Kasumi-1 (cell line): ENCODE measurements at places on chromosomes 5 and 9.

- DNase-seq: peak; percentile 61
Measured at GRCh38 chr5:24633715-24634325, 11.0 kb downstream of the CDH10 start.

DNA sequence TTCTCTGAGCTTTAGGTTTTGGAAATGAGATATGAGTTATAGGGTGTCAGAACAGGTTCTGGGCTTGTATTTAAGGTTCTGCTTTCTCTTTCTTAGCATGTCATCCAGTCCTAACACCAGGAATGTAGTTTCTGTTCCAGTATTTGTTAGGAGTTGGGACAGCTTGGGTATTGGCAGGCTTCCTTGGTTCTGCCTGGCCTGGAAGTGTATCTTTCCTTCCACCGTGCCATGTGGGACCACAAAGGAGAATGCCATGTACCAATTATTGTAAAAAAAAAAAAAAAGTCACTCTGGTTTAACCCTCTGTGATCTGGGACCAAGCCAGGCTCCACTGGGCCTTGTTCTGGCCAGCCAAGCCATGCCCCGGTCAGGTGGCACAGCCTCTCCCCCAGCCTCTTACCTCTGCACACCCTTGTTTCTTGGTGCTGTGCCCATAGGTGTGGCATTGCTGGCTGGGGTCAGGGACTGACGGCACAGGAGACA lies 47.8 kb downstream of the ARHGAP26 start:
- no peak for DNase-seq

DNA sequence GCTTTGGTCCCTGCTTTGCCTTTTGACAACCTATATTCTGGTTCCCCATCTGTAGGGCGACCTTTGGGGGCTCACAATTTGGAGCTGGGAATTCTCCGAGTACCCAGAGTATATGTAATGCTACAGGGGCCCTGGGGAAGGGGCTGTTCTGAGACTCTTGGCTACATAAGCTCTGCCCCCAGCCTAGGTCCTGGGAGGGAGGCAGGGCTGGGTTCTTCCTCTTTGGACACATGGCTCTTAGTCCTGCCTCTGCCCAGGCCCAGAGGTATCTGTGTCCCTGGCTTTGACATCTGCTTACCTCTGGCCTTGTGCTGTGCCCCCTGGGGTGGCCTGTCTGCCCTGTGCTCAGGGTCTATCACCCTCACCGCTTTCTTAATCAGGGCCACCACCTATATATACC lies 181.6 kb downstream of the CACNA1B start:
- DNase-seq: no peak

DNA sequence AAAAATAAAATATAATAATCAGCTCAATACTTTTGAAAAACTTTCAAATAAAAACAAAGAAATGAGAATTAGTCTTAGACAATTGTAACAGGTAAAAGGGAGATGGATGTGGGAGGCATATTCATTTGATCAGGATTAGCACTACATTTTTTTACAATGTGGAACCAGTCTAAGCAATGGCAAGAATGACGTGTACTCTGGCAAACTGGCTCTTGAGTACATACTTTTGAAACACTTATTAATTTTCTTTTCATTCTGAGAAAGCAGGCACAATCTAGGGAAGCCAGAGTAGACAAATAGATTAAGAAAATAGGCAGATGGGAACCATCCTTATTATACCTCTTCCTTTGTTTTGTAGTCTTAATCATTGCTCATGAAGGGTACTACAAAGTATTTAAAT lies 79.7 kb downstream of the MEF2C start:
- no peak for DNase-seq

- DNase-seq: peak; percentile 12
Measured at GRCh38 chr9:36903541-36904435, 130.3 kb downstream of the PAX5 start.

- DNase-seq: peak; percentile 26
Measured at GRCh38 chr9:129816501-129817435, 7.2 kb downstream of the TOR1A start.

DNA sequence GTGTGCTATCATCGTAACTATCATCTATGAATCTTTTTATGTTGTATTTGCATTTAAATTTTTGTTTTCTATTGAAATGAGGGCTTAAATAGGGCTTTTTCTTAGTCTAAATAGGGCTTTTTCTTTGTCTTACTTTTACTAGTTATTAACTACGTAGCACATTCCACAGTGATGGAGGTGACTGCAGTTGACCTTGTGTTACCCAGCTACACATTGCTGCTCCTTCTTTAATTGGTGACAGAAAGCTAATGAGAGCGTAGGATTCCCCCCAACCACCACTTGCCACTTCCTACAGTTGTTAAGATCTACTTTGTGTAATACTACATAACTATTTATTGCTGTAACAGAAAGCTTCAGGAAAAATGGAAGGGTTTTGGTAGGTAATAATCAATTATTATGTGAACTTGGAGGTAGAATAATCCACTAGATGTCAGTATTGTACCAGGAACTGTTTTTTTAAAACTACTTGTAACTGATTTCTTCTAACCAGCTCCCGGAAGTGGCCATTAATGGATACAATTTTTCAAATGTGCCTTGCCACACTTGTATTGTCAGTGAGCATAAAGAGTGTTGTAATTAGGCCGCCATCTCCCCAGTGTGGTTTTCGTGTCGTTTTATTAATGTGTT lies 18.0 kb downstream of the MTRR start:
- peak; percentile 52 for DNase-seq

GRCh38 chr5:155508673-155509072 lies 495.1 kb downstream of the KIF4B start:
- no peak for DNase-seq

- DNase-seq: no peak
Measured at GRCh38 chr5:170151097-170151831, 45.6 kb downstream of the FOXI1 start.

- DNase-seq: no peak
Measured at GRCh38 chr9:16023446-16023845, 470.6 kb downstream of the CCDC171 start.

DNA sequence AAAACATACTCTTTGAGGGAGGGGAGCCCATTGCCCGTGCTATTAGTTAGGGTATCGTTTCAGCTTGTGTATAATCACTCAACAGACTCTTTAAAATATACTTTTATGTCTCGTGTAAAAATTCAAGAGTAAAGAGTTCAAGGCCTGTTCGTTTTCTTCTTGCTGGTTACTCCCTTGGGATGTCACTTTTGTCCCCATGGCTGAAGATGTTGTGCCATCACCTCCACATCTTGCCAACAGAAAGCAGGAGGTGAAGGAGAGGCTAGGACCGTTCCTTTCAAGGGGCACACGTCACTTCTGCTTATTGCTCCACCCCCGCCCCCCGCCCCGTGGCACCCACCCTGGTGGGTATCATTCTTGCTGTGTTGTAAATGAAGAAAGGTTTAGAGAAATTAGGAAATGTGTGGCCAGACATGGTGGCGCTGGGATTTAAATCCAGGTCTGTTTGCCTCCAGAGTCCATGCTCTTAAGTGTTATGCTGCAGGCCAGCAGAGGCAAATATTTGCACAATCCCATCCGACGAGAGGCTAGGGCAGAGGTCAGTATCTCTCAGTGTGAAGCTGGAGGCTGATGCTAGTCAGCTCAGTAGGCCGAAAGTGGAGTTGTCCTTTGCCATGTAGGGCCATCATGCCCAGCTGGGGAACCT lies 3.0 kb downstream of the MLANA start:
- DNase-seq: no peak

DNA sequence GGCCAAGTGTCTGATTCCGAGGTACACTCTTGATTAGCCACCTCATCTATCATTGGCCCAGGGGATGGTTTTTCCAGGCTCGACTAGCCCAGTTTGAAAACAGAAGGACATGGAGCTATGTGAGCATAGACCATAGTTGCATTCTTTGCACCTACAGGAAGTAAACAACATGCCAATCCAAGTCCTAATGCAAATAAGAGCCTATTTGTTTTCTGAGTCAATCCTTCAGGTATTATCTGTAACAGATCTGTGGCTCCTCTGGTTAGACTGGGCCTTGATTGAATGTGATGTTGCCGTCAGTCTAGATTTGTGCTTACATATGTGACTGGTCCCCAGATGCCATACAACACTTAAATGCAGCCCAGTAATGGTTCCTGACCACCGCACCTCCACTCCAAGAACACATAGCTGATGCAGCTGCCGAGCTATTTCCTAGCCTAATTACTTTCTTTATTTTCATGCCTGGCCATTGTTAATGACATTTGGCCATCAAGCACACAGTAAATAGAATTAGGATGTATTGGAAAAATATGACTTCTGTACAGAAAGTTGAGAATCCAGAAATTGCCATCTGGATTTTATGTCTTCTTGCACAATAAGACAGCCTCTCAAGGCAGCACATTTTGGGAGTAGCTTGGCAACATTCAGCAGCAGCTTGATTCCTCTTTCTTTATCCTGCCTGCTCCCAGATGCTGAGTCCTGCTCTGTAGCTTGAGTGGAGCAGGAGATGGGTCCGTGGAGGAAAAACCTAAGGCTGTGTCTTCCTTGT lies 29.5 kb upstream of the ARHGAP26 start:
- DNase-seq: no peak

- no peak for DNase-seq
Measured at GRCh38 chr9:91518462-91518861, 94.8 kb upstream of the NFIL3 start.

DNA sequence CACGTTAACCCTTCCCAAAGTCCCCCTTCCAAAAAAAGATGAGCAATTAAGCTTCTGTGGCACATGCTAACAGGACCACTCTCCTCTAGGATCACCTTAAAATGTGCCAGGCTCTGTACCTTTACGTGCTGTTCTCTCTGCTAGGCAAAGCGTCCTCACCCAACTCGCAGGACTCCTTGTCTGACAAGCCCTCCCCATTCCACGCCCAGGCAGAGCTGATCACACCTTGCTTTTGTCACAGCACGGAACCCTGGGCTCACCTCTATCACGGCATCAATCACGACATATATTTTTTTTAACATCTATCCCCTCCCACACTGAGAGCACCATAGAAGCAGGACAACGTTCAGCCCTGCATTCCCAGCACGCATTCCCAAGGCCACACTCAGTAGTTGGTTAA lies 47.1 kb downstream of the CDK5RAP2 start:
- DNase-seq: no peak

GRCh38 chr5:59317774-59318205 lies 575.7 kb downstream of the PDE4D start:
- DNase-seq: no peak

DNA sequence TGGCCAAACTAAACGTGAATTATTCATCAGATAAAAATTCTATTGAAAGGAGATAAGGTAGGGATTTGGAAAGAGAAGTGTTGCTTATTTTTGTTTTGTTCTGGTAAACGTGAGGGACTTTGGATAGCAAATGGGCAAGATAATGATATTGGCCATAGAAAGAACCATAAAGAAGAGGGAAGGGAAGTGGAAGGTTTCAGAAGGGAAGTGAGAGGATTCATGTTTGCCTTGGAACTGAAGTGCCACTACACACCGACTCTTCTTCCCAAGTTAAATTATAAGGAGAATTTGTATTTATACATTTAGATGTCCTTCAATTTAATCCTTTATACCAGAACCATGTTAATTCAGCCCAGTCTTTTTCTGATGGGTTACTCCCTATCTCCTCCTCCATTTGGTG lies 42.1 kb upstream of the TAF11L2 start:
- DNase-seq: no peak

DNA sequence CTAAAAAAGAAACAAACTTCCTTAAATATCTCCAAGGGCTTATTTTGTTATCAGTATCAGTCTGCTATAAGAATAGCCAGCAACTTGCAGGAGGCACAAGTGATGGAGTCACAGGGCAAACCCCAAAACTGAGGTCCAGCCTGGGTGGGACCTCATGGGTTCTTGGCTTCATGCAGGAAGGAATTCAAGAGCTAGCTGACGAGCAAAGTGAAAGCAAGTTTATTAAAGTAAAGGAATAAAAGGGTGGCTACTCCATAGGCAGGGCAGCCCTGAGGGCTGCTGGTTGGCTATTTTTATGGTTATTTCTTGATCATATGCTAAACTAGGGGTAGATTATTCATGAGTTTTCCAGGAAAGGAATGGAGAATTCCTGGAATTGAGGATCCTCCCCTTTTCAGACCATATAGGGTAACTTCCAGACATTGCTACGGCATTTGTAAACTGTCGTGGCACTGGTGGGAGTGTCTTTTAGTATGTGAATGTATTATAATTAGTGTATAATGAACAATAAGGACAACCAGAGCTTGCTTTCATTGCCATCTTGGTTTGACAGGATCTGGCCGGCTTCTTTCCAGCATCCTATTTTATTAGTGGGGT lies 231.9 kb downstream of the ADAMTSL1 start:
- no peak for DNase-seq

- DNase-seq: no peak
Measured at GRCh38 chr9:3040761-3041160, 196.9 kb upstream of the PUM3 start.

- DNase-seq: peak; percentile 64
Measured at GRCh38 chr5:1105350-1106265, 6.3 kb downstream of the SLC12A7 start.

- no peak for DNase-seq
Measured at GRCh38 chr5:78065663-78066062, 228.8 kb downstream of the AP3B1 start.

DNA sequence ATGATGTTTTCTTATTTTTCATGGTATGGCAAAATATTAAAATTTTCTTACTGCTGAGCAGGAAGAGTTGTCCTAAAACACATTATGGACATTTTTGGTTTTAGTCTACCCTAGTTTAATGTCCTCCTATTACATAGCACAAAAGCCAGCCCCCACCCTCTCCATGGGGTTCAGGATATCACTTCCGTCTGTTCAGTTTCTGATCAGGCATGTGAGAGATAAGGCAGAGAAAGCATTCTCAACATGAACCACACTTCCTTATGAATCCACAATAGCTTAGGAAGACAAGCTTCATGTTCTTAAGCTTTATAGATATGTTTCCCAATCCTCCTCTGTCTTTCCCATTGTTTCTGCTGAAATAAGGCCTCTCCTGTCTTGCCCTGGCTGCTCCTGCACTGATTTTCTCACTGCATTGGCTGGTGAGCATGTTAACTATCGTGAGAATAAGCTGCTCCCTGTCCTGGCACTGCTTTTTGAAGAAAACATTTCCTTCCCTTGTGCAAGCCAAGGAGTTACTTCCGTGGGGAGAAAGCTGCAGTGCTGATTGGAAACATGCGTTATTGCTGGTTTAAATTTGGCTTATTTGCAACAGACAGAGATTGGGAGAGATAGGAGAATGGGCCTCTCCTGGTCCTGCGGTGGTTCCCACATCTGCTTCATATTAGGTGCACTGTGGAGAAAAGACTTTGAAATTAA lies 260.3 kb upstream of the RPS23 start:
- no peak for DNase-seq

DNA sequence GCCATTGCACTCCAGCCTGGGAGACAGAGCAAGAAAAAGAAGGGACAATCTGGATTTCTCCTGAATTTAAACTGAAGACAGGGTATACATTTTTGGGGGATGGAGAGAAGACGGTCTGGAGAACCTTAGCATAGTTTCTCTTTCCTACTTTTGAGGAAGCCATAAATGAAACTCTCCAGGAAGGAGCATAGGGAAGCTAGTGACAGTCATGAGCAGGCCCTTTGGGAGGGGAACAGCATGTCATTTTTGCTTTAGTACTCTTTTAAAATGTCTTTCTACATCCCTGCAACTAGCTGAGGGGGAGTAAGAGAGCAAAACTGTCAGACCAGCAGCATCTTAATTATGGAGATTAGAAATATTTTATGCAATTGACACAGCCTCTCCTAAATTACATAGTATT lies 8.2 kb upstream of the SLC44A1 start:
- no peak for DNase-seq
